NCI-H187 (cell line): ENCODE measurements at places on chromosomes 3 and 15.

DNA sequence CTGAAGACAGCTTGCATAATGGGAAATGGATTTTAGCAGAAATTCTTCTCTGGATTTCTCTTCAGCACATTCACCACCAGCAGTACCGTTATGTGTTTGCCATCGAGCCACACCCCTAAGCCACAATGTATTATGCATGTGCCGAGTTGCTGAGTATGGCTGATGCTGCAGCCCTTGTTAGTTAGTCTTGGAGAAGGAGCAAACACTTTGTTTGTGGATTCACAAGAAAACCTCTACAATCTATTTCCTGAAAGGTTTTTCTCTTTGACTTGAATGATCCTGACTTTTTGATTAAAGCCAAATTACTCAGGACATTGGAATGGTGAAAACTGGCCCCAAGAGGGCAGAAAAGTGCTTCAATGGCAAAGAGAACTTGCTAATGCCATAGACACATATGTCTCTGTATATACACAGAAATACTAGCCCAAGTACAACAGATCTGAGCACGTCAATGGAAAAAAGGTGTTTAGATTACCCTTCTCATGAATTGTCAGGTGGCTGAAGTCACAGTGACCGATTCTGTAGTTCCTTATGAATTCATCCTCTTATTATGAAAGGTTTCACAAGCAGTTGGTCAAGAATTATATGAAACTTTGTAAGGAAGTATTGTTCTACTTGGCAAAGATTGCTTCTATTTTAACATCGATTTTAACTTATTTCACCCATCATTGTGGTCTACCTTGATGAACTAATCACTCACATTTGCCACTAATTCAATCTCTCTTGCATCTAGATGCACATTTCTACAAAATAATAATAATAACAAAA lies 103.0 kb downstream of the P3H2 start:
- no peak for DNase-seq

- no peak for DNase-seq
These were observed 51.9 kb upstream of the MUC13 start for GRCh38 chr3:124986192-124987143.

GRCh38 chr15:25345943-25346342 lies 92.9 kb downstream of the UBE3A start:
- no peak for DNase-seq

DNA sequence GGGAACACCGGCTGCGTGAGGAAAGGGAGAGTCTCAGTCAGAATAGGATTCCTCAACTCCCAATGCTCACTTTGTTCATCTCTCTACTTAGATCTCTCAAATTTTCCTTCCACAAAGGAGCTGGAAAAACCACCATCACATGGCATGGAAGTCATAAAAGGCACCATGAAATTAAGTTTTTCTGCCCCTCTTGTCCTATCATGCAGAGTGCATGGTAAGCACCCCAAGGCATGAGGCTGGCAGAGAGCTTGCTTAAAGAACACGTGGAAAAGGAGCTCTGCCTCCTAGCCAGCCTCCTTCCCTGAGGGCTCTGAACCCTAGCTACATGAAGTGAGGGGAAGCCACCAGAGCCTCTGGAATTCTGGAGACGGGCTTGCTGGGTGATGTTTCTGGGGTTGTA lies 17.8 kb downstream of the STIMATE start:
- no peak for DNase-seq

DNA sequence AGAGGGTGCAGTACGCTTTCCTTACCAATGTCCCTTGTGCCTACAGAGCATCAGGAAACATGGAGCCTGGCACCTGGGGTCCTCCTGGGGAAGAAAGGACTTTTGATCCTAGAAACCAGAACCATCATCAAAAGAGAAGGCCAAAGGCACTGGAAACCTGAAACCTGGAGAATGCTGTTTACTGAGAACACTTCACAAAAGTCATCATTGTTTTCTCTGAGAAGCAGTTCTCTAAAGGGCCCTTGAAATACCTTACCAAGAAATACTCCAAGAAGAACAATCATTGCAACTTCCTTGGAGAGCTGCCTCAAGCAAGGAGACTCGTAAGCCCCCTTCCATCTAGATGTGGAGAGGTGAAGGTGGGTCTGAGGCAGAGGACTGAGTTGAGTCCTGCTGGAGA lies 66.0 kb downstream of the TLE3 start:
- no peak for DNase-seq
